ENCODE measurements at places on chromosomes 5 and 9.

DNA sequence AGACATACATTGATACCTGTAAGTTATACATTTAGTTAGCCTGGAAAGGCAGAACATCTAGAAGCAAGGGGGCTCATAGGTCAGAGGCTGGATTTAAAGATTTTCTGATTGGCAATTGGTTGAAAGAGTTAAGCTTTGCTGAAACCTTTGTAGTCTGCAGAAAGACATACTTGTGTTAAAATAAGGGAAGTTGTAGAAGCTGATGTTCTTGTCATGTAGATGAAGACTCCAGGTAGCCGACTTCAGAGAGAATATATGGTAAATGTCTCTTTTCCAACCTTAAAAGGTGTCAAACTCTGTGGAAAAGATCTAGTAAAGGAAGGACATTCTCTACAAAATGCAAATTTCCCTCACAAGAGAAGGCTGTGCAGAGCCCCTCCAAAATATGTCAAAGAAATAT, 62.9 kb upstream of the ADAMTS16 start:
- DNase-seq = no peak

DNA sequence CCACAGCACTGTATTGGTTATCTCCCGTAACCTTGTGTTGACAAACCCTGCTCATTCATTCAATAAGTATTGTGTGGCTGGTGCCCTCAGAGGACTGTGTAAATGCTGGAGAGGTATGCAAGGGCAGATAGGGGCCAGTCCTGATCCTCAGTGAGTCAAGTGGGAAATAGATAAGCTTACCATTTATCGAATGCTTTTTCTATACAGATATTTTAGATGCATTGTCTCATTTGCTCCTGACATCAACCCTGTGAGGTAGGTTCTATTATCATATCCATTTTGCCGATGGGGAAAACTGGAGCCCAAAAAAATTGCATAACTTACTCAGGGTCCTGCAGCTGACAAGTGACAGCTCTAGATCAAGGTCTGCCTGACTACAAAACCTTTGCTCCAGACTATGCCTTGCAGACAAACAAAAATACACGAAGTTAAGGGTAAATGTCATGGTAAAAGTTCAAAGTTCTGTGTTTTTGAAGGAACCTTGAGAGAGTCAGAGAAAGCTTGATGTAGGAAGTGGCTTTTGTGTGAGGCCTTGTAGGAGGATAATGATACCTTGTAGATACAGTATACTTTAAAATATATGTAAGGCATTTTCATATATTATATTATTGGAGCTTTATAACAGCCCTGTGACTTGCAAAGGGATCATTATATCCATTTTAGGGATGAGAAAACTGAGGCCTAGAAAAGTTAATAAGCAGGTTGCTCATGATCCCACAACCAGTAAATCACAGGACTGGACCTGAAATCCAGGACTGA, 22.7 kb downstream of the CYFIP2 start:
- no peak for DNase-seq

DNA sequence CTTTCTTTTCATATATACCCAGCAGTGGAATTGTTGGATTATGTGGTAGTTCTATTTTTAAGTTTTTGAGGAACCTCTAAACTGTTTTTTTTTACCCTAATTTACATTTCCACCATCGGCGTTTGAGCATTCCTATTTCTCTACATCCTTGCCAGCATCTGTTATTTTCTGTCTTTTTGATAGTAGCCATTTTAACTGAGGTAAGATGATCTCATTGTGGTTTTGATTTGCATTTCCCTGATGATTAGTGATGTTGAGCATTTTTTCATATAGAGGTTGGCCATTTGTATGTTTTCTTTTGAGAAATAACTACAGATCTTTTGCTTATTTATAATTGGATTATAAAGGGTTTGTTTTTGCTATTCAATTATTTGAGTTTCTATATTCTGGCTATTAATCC, 71.7 kb upstream of the TNC start:
- no peak for DNase-seq

- DNase-seq = no peak
Measured at GRCh38 chr5:77915346-77915745, 139.2 kb upstream of the TBCA start.

DNA sequence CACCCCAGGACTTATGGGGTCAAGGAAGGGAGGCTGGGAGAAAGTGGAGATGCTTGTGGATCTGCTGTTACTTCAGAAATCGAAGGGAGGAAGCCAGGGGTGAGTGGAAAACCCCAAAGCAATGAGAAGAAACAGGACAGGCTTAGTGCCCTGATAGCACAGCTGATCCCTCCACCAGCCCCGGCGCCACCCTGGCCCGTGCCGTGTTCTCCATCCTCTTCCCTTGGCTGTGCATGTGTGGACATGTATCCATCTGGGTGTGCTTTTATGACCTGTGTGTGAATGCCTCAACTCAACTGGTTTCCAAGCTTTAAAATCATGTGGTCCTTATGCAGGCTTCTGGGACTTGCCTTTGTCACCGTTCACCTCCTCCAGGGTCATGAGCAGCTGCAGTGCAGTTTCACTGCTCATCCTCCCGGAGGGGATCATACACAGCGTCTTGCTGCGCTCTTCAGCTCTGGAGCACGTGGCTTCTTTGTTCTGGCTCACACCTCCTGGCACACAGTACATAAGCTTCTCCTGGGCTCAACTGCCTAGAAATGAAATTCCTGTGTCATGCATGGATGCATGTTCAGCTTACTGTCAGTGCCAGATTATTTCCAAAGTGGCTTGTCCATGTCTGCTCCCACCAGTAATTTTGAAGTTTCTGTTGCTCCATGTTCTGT, 58.2 kb downstream of the IPPK start:
- DNase-seq = no peak

DNA sequence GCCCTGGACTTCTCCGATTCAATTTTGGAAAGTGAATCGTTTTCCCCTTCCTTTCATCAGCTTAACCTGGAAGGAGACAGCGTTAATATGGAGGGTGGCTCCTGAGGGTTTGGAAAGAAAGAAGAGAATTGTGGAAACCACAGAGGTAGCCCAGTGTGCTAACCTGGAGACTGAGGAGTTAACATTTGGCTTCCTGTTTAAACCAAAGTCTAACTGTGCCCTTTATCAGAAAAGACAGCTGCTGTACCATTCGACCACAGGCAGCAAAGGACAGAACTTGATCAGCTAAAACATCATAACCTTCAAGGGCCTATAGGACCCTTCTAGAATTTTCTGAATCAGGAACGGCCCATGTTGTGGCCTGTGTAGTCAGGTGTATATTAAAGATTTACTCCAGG, 735 bp downstream of the IDNK start:
- no peak for DNase-seq
